CD4-positive, CD25-positive, alpha-beta regulatory T cell (primary cell): ENCODE measurements at places on chromosomes 16 and 17. TPM values are rescaled to one million over a fixed set of nuclear protein-coding genes. Genes with fewer than 3 reads are reported as not detected.

SSTR5 gene
- total RNA-seq, result not detected

GRCh38 chr17:72219824-72220493 is 99.1 kb downstream of the SOX9 start:
- DNase-seq, result no peak

DNA sequence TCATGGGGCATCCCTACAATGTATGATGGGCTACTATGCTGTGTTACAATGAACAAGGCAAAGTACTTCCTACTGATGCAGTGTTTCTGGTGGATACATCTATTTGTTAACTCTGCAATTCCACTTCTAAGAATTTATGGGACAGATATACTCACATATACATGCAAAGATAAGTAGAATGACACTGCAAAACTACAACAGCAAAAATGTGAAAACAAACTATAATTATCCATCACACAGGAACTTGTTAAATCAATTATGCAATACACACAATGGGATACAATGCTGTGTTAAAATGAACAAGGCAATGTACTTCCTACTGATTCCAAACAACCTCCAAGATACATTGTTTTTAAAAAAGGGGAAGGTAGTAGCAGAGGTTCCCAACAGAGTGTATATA is 3.2 kb downstream of the DDX52 start:
- no peak for DNase-seq

GRCh38 chr16:27816561-27816960 is 247.0 kb downstream of the GSG1L start:
- no peak for DNase-seq

DNA sequence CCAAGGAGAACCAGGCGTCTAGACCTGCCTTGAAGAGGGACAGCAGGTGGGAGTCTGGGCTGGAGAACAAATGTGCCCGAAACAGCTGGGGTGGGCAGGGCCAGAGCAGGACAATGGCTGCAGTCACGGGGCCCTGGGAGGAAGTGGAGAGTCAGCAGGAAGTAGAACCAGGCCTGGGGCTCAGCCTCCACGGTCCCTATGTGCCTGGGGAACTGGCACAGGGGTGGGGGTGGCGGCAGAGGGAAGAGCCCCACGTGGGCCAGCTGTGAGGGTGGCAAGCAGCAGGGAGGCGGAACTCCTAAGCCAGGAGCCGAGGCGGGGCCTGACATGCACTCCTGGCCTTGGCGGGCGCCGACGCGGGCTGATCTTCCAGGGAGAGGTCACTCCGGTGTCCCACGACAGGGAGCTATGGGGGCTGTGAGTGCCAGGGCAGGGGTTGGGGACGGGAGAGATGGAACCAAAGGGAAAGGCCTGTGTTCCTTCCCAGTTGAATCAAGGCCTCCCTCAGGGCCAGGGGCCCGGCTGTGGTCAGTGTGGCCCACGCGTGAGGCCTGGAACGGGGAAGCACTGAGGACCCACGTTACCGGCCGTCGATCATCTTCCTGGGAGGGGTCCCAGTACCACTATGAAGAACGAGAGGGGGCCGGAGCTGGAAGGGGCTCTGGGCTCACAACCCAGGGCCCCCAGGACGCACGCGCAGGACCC is 42.7 kb downstream of the TIMM22 start:
- no peak for DNase-seq
